CD14-positive monocyte (primary cell): ENCODE measurements at places on chromosomes 3 and 15.

GRCh38 chr15:90558171-90558573 is 28.4 kb downstream of the CRTC3 start:
- DNase-seq, result no peak

GRCh38 chr3:187836823-187837770 is 91.8 kb upstream of the BCL6 start:
- DNase-seq, result no peak

- peak; percentile 35 for DNase-seq
These were observed 10.2 kb upstream of the MAPK6 start for GRCh38 chr15:52008698-52009434.

DNA sequence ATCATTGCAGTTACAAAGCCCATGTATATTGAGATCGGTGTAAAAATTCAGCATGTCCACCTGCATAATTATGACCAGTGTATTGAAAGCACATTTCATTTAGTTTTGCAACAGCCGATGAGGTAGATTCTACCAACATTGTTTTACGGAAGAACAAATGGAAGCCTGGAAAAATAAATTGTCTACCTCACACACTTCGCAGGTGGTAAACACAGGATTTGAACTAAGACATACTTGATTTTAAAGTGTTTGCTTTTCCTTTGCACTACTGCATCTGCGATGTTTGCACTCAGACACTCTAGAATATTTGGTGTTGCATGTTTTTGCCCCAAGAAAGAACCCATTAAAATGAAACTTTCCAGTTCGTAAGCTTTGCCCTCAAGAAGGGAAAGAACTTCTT is 148.4 kb downstream of the PGPEP1L start:
- DNase-seq, result no peak

DNA sequence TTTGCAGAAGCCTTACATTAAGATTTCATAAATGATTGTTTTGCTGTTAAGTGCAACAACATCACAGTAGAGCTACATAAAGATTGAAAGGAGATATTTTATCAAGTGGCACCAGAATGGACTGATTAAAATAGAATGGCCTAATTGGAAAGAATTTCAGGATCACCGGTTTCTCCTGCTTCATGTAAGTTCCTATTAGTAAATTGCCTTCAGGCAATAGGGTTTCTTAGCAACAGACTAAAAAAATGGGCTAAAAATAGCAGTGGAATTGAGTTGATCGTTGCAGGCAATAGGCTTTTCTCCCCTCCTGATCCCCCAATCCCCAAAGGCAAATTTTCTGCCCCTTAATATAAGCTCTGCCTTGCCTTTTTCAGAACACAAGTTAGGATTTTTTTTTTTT is 917 bp downstream of the LNP1 start:
- DNase-seq, result no peak

GRCh38 chr3:71702131-71703024 is 22.8 kb downstream of the EIF4E3 start:
- peak; percentile 42 for DNase-seq

- DNase-seq, result no peak
These were observed 286.5 kb downstream of the SQOR start for GRCh38 chr15:45921376-45921775.

DNA sequence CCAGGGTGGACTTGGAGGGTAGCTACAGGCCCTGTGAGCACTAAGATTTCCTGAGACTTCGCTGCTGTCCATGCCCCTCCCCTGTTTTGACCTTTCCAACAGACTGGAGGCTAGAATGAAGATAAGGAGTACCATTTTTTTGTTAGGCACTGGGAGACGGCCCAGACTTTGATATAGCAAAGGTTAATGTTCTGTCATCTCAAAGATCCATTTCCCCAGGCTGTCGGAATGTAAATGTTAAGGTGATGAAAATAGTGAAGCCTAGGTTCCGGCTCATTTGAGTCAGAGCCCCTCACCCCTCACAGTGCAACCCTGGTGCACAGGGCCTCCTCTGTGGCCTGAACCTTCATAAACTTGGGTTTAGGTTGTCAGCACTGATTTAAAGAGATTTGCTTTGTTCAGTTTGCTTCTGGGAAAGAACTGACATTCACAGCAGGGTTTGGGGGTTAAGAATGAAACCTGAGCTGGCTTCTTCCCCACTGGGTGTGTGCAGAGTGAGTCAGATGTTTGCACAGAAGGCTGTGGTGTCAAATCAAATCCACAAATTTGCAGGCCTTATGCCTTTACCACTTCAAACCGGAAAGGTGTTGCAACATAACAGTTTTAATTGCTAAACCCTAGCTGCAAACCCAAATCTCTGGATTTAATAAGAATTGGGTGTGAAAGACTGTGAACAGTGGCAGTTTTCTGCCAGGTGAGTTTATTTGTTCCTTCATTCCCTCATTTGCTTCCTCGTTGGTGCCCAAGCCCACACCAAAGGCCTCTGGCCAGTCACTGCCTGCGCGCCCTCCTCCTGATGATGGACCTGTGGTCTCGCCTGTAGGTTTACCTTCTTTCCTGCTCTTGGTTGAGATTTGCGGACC is 20.6 kb upstream of the KCTD6 start:
- DNase-seq, result peak; percentile 90

DNA sequence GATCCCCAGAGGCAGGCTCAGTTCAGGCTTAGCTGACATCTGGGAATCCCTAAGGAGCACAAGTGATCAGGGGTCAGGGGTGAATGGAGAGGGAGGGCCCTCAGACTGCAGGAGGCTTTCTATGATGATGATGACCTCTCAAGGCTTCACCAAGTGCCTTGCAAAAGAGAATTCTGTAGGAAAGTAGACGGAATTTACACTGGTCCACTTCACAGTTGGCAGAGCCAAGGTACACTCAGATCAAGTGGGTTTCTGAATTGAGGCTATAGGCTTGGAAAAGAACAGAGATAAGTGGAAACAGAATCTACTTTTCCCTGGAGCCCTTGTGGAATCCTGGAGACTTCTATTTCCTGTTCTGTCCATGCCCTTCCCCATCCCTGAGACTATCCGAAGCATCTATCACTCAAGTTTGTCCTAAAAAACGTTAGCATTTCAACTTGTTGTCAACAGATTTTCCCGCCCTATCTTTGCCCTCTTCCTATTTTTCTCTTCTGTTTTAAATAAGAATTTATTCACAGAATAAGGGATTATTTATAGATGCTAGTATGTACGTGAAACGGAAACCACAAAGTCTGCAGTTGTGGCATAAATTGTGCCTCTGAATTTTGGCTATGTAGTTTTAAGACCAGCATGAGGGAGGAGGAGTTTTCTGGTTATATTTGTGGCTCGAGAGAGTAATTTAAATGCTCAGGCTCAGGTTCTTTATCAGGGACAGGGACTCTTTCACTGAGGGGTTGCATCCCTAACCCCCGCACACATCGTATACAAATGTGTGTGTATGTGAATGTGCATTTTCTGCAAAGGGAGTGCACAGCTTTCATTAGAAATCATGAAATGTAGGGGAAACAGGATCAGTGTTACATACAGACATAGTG is 12.8 kb downstream of the GCSAM start:
- DNase-seq, result no peak
